ENCODE measurements at places on chromosomes 12 and 14.

- DNase-seq: no peak
These were observed 168.3 kb downstream of the DAD1 start for GRCh38 chr14:22420598-22421186.

DNA sequence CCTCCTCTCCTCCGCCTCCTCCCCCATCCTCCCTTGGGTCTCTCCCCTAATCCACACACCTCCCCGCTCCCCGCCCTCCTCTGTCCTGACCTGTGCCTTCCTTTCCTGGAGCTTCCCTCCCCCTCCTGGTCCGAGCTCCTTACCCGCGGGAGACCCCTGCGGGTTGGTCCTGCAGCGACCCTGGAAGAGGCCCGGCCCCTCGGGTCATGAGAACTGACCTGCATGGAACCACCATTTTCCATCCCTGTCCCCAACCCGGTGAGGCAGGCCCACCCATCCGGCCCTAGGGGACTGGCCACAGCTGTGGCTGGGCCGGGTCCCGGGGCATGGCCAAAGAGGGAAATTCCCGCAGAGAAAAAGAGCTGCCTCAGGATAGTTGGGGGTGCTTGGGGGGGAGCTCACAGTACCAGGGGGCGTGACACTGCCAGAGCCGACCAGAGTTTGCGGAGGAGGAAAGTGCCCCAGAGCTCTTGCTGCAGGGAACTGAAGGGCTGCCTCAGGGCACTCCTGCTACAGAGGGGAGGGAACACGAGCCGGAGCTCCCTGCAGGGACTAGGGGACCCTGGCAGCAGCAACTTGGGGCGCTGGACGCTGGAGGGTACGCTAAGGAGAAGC is 613 bp downstream of the ARHGEF40 start:
- DNase-seq: no peak

DNA sequence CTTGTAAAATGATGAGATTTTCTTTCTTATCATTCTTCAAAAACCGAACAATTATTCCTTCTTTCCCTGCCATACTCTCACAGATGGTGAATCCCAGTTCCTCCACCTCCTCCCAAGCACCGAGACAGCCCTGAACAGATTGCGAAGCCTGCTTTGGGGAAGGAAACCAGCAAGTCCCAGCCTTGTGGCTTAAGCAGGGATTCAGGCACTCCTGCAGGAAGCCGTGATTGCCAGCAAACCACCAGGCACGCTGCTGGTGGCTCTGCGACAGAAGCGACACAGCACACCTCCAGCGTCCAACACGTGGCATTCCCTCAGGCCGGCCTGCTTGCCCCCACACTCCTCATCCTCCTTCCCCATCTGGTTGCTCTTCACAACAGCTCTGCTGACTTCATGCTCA is 237.7 kb downstream of the GXYLT1 start:
- DNase-seq: no peak

- DNase-seq: no peak
These were observed 329.8 kb upstream of the TMPO start for GRCh38 chr12:98185606-98186005.

GRCh38 chr12:112443916-112444315 is 25.2 kb downstream of the PTPN11 start:
- DNase-seq: no peak

GRCh38 chr14:67077921-67078320 is 111.3 kb upstream of the GARIN2 start:
- DNase-seq: no peak

GRCh38 chr12:67067453-67068203 is 201.5 kb upstream of the CAND1 start:
- no peak for DNase-seq

DNA sequence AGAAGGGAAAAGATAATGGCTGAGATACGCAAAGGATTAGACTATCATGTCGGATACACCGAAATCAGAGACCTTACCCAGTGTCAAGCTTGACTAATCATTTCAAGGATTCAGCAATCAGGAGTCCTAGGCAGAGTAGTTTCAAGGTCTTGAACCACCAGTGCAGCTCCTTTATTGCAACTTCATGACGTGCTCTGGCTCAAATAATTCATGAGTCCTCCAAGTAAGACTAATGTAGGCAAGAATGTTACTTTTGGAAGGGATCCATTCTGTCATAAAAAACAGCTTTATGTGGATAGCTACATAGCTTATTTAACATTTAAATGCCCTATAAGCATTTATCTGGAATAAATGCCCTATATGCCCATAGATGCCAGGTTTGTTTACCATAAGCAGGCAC is 123.2 kb downstream of the LMO3 start:
- no peak for DNase-seq

GRCh38 chr14:58865514-58866281 is 227.9 kb downstream of the DACT1 start:
- DNase-seq: no peak

- DNase-seq: no peak
These were observed 225.2 kb upstream of the RTL1 start for GRCh38 chr14:101128478-101129321.

- DNase-seq: no peak
These were observed 77.2 kb downstream of the RPL10L start for GRCh38 chr14:46574221-46574977.

GRCh38 chr14:84760489-84761126 is 769.3 kb upstream of the FLRT2 start:
- DNase-seq: no peak

DNA sequence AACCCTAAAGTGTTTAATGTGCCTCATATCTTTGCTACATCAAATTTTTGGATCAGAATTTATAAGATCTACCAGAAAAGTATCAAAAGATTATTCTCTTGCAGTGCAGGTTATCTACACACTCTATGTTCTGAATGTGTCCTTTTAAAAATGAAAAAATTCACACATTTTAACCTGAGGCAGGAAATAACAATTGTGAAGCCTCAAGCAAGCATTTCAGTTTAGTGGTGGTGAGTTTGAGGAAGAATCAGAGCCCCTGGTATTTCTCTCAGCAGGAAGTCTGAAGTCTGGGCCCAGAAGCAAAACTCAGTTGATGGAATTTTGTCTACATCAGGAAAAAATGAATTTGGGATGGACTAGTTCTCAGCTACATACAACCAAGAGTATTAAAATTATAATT is 137.0 kb upstream of the PZP start:
- no peak for DNase-seq

- DNase-seq: no peak
These were observed 11.8 kb upstream of the TAMALIN start for GRCh38 chr12:51994959-51995358.

- no peak for DNase-seq
These were observed 133.8 kb upstream of the NUDT4 start for GRCh38 chr12:93243689-93244513.

- DNase-seq: no peak
These were observed 208.5 kb upstream of the NEDD1 start for GRCh38 chr12:96698521-96698920.

DNA sequence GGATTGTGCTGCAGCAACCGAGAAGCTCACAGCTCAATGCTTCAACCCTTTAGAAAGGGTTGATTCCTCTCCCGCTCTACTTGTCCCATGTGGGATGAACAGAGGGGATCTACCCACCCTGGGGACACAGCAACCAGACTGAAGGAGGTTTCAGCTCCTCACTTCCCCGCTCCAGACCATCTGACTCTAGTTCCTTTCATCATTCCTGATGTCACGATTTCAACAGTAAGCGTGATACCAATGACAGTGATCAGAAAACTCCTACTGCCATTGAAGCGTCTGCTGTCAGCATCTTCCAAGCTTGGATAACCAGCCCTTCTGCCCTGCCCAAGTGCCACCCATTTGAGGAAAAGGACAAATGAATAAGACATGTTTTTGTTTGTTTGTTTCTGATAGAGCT is 14.3 kb downstream of the SERPINA1 start:
- no peak for DNase-seq

DNA sequence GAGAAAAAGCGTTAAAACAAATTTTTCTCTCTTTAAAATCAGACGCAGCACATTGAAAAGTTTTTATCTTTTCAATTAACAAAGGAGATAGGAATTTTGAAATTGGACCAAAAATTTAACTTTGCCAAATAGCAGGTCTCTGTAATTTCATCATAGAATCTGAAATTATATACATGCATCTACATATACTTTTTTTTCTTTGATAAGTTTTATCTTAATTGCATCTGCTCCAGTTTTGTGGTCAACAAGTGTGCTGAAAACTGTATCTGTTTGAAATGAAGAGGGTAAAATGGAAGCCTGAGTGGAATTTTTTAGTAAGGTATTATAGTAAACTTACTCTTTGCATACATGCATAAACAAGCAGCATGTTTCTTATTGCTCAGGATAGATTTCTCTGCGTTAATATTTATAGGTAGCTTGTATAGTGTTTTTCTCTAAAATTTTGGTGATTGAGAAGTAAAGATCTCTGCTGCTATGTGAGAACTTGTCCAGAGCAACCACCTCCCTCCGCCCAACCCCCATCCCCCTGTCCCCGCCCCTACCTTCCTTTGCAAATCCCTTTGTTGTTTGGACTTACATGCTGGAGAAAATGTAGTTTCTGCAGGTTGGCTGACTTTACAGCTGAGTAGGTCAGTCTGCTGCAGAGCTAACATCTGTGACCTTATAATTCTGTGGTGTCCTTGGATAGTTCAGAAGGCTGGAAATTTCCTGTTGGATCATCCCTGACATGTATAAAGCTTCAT is 64.6 kb downstream of the VRK1 start:
- no peak for DNase-seq

DNA sequence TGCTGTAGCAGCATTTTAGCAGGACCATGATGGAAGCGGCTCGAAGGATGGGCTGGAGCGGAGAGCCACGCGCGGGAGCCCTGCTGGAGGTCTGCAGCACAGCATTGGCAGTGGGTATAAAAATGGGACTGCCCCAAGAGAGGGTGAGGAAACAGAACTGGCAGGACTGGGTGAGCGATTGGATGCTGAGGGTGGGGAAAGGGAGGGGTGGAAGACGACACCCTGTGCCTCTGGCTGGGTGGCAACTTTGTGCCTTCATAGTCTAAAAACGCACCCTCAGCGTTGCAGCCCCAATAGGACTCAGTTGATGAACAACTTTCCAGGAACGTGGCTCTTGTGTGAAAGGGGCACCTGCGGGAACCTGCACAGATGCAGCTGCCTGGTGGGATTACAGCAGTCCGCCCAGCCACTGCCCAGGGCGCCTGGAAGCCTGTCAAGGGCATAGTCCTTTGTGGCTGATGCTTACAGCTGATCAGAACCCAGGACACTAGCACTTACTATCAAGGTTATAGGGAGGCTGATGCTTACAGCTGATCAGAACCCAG is 73.0 kb downstream of the NINJ2 start:
- DNase-seq: no peak

DNA sequence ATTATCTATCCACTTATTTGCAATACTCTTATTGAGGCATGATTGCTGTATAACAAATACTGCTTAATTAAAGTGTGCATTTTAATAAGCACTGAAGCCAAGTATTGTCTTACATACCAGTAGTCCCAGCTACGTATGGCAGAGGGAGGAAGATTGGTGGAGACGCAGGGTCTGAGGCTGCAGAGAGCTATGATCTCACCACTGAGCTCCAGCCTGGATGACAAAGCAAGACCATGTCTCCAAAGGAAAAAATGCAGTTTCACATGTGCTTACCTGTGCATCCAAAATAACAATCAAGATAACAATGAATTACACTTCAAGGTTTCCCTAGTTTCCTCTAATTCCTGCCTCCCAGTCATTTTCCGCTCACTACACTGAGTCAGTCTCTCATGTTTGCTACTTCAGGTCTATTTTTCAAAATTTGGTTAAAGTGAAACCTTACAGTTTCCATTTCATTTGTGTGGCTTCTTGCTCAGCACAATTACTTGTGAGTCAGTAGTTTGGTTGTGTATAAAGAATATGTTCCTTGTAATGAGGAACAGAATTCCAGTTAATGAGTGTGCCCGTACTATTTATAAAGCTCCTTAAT is 1250.1 kb downstream of the TMEM121 start:
- no peak for DNase-seq

GRCh38 chr12:122085591-122085990 is 7.0 kb downstream of the MLXIP start:
- DNase-seq: no peak

DNA sequence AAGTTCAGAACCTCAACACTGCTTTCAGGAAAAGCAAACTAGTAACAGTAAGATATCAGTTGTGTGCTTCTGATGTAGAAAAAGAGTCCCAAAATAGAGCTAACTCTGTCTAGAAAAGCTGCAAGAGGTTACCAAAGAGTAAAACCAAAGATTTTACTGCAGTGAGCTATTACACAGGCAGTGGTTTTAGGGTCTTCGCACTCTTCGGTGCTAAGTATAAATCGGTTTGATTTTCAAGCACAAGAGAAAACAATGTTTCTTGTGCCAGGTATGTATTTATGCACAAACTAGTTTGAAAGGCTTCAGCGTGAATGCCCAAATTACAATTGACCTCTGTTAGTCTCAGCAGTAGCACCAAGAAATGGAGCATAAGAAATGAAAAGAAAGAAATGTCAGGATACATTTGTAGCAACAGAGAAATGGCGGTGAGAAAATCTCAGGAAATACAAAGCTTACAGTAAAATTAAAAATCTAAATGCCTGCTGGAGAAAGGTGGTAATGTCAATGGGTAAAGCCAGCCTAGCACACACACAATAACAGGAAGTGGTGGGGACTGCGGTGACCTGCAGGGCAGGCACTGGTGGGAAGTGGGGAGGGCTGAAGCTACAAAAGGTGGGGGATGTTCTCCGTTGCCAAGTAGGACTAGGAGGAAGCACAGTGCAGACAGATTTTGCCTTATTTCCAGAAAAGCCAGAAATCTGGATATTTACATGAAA is 18.0 kb upstream of the DYRK2 start:
- DNase-seq: peak; percentile 64

- DNase-seq: no peak
These were observed 10.8 kb downstream of the PITPNM2 start for GRCh38 chr12:123139926-123140675.

DNA sequence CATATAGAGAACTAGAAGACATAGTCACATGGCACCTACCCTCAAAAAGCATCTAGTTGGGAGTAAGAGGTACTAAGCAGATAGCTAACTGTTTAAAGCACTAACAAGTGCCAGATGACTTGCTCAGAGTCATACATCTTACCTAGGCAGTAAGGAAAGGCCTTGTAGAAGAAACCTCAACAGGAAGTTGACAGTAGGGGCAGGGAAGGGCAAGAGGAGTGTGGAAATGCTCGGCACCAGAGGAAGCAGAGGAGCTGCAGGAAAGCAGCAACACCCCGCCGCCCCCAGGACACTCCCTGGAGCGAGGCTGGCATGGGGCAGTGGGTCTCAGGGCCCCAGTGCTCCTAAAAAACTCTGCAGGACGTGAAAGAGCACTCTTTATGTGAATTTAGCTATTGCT is 92.9 kb downstream of the PPP2R5C start:
- DNase-seq: no peak

DNA sequence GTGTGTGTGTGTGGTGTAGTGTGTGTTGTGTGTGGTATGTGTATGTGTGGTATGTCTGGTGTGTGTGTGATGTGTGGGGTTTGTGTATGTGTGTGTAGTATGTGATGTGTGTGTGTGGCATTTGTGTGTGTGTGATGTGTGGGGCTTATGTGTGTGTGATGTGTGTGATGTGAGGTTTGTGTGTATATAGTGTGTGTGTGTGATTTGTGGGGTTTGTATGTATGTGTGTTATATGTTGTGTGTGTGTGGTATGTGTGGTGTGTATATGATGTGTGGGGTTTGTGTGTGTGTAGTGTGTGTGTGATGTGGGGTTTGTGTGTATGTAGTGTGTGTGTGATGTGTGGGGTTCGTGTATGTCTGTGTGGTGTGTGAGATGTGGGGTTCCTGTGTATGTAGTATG is 9.4 kb downstream of the GALNT16 start:
- DNase-seq: no peak

GRCh38 chr12:126112141-126112540 is 1046.9 kb downstream of the AACS start:
- DNase-seq: no peak

- DNase-seq: no peak
These were observed 56.9 kb upstream of the TCL1A start for GRCh38 chr14:95770777-95771176.
